NCI-H1105 (cell line): ENCODE measurements at places on chromosomes 1 and 21.

GRCh38 chr1:231643071-231643934, 16.7 kb downstream of the DISC1 start:
- DNase-seq = no peak

GRCh38 chr1:164609089-164609488, 50.1 kb downstream of the PBX1 start:
- DNase-seq = no peak

DNA sequence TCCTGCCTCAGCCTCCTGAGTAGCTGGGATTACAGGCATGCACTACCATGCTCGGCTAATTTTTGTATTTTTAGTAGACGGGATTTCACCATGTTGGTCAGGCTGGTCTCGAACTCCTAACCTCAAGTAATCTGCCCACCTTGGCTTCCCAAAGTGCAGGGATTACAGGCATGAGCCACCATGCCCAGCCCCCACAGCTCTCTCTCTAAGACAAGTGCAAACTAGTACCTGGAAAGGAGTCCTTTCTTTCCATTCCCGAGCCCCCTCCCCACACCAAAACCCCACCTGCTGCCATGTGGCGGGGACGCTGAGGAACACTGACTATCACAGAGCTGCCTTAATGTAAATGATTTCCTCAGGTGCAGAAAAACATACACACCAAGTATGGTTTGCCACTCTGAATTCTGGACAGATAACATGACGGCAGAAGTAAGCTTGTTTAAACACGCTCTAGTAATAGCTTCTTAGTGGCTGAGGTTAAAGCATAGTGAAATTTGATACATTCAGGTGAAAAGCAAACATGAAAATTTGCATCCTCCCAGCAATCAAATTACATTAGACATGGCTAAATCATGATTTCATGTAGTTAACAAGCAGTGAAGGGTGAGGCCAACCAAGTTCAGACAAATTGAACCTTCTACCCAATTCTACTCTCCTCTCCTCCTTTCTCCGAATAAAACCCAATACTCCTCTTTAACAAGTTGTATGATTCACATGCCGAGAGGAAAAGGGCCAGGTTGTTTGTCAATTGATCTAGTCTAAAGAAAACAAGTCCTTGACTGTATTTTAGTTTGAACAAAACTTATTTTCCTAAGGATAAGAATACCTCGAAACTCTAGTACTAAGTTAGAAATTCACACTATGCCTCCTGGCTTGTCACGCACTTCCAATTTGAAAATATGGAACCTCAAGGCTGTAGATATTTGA, 19.8 kb downstream of the ERRFI1 start:
- DNase-seq = peak; percentile 87

GRCh38 chr1:171988243-171988885, 147.1 kb downstream of the DNM3 start:
- DNase-seq = no peak

DNA sequence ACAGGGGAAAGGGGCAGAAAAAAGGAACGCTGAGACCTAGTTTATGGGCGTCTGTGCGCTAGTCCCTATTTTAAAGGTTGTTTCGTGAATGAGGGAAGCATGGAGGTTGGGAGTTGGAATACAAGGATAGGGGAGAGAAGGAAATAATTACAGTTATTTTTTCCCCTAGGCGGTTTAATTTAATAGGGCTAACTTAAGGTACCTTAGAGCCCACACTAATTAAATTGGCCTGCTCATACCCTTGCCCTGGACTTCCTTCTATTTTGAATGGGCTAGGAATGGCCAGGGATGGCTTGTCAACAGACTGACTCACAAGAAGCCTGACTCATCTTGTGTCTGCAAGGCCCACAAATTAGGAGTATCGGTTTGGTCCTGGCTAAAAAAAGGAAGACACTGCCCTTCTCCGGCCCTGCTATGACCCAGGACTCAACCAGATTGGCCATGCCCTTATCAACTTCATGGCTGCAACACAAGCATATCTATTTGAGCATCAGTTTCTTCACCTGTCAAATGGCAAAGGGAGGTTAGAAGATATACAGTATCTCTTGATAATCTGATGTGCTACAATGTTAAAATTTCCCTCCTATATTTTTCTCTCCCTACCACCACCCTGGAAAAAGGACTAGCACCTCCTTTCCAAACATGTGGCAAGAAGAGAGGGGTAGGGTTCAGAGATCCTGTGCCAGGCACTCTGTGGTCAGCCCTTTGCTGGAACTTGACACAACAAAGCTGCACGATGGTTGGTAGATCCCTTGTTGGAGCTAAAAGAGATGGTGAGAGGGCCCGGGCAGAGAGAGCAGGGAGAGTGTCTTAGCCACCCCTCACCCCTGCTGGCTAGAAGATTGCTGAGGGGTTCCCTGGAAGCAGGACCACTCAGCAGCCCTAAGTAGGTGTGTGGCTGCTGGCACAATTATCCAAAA, 2.2 kb upstream of the SSBP3 start:
- no peak for DNase-seq

- DNase-seq = no peak
These were observed 55.1 kb downstream of the PLPP3 start for GRCh38 chr1:56524263-56524662.

DNA sequence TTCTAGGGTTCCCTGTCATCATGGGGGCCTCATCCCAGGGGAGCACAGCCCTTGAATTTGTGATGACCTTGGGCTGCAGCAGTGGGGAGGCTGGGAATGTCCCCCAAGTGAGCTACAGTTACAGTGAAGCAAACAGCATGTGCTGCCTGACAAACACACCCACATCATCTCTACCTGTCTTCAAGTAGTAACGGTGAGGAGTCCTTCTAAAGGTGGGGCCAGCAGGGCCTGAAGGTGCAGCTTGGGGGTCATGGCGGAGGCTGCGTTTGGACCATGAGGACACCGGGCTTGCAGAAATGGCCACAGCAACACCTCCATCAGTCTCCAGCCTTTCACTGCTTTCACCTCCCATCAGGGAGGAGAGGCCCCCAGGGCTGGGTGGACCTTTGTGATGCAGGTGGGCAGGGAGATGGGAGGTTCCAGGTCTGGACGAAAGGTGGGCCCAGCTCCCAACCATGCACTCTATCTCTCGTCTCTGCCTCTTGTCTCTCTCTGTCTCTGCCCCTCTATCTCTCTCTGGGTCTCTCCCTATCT, 55.7 kb downstream of the WNT9A start:
- DNase-seq = no peak

DNA sequence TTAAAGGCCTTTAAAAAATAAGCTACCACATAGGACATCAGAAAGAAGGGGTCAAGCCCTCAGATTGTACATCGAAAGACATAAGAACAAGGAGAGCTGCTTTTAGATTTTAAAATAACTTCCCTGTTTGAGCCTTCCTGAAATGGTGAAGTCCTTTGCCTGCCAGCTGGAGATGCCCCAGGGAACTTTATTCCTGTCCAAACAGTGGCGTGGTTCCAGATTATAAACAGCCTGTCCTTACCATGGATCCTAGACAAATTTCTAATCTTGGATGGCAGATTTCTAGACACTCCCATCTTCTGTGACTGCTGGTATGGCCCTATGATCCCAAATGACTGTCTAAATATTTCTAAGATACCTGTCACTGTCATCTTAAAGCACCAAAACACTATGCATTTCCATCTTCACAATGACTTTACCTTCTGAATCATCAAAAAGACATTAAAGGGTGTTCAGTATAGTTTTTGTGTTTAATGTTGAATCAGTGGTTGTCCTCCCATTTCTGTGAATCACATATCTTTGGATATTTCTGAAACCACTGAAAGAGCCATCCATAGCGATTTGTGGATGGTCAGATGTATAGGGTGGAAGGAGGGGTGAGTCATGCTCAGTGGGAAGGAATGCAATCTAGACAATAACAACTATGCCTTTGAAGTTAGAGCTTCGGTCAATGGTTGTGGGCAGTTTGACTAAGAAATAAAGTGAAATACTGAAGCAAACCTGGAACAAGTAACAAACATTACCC, 23.2 kb downstream of the ILDR2 start:
- no peak for DNase-seq

- DNase-seq = no peak
These were observed 46.6 kb downstream of the NEK7 start for GRCh38 chr1:198203434-198203833.

DNA sequence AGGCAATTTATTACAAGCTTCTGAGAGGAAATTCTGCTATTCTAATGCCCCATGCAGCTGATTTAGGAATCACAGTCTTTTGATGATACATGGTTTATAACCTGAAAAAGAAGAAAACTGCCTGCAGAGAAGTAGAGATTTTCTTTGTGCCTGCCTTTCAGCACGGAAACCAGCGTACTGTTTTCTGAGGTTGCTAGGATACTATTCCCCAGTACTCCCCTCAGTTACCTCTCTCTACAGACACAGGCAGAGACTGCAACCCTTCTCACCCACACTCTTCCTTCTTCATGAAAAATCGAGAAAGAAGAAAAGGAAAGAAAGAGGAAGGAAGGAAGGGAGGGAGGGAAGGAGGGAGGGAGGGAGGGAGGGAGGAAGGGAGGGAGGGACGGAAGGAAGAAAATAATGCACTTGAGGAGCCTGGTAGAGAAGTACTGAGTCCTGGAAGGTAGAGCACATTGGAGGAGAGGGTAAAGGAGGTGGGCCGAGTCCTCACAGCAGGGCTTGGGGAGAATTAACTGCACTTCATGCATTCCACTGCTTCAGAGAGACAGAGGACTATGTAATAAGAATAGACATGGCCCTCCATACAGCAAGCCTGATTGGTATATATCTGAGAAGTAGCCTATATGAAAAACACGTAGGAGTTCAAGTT, 21.9 kb downstream of the RGS2 start:
- no peak for DNase-seq

- DNase-seq = no peak
These were observed 2.2 kb downstream of the PERM1 start for GRCh38 chr1:979744-980072.

- DNase-seq = peak; percentile 13
These were observed 248.3 kb upstream of the CAMK1G start for GRCh38 chr1:209335178-209335577.

DNA sequence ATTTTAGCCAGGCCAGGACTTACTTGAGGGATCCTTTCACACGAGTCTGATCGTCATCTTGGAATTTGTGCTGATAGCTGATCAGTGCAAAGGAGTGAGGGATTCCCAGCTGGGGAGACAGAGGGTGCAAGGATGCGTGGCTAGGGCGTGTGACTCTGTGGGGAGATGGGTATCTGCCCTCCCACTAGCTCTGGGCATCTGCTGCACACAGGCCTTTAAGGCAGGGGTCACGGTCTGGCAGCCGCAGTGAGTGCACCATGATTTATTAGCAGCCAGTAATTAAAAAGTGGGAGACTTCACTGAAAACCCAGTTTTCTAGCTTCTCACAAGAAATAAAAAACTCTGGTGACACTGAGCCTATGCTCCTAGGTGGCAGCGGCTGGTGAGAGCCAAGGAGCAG, 20.4 kb downstream of the THAP3 start:
- DNase-seq = no peak

DNA sequence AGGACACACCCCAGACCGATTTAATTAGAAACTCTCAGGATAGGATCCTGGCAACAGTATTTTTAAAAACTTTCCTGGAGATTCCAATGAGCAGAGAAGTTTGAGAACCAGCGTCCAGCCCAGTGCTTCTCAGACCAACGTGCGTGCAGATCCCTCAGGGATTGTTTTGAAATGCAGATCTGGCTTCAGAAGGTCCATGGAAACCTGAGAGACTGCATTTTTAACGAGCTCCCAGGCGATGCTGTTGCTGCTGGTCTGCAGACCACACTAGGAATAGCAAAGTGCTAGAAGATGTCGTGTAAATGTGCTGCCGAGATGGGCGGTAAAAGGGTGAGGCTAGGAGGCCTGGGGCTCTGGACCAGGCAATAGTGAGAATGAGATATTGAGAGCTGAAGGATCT, 18.4 kb upstream of the CASQ1 start:
- no peak for DNase-seq

GRCh38 chr1:204972426-204972825, 70.6 kb upstream of the CNTN2 start:
- no peak for DNase-seq

GRCh38 chr1:59071289-59071688, 225.6 kb upstream of the FGGY start:
- DNase-seq = no peak

GRCh38 chr1:5744911-5745799, 247.1 kb downstream of the NPHP4 start:
- DNase-seq = peak; percentile 83

DNA sequence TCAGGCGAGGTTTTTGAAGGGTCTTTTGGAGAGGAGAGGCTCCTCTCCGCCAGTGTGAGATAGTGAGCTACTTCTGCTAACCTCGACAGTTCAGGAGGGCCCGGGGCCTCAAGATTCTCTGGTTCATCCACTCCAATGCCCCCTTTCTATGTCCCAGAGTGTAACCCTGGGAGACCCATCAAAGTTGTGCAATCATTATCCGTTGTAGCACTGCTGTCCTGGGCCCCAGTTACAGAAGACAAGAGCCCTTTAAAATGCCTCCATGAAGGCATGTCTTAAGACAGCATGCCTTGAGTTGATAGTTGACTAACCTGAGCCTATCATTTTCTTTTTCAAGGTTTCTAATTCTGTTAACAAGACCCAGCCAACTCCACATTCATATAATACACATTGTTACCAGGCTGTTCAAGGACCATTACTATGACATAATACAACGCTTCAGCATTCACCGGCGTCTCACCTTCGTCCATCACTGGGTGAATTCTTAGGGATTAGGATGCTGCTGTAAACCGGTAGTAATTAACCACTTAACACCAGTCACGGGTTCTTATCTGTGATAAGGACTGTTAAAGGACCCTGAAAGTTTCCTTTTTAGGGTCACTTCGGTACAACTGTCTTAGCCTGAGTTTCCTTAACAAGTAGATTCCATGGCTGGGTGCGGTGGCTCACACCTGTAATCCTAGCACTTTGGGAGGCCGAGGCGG, 37.4 kb upstream of the CDC42BPA start:
- no peak for DNase-seq

GRCh38 chr1:3645666-3646355, 4.1 kb downstream of the WRAP73 start:
- no peak for DNase-seq

DNA sequence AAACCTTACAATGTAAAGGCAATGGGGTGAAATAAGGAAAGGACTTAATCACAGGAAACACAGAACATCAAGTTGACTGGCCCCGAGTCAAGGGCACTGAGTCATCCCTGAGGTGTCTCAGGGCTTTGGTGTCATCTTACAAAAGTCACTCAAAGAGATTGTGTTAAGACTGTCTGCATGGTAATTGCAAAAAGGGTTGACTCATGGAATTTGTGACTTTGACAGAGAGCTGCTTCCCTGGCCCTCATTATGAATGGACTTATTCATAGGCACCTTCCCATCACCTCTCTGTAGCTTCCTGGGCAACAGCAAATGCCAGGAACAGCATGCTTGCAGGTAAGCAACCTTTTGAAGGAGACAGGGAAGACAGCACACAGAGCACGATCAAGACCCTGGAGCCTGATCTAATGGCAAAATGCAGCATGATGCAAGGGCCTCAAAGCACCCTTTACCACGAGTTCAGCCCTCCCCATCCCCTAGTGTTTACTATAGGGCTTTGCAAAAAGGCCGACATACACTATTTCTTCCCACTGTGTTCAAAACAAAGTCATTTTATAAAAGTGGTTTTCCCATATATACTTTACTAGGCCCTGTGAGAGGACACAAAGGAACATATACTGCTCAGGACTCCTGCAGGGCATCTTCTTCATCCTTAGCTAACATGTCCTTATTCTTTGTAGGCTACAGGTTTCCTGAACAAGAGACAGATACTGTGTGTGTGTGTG, 17.1 kb downstream of the ZP4 start:
- DNase-seq = no peak

GRCh38 chr1:39631361-39632322, 7.8 kb downstream of the HEYL start:
- no peak for DNase-seq
